ENCODE measurements at places on chromosomes 6 and 20. TPM values are rescaled to one million over a fixed set of nuclear protein-coding genes. Genes with fewer than 3 reads are reported as not detected.

KIF25 gene
- not detected for total RNA-seq

DNA sequence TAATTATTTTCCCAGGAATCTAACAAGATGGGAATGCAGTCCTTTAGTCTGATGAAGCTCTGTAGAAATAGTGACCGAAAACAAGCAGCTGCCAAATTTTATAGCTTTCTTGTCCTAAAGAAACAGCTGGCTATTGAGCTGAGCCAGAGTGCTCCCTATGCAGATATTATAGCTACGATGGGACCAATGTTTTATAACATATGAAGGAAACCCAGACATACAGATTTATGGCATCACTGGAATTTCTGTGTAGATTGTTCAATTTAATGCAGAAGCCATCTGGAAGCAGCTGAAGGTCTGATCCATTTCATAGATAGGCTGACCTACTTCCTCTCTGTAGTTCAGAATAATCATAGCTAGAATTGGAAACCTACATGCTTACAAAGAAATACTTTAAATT lies 11.8 kb upstream of the SNPH start:
- no peak for DNase-seq

PRSS35 gene
- not detected for total RNA-seq

TSPYL1 gene
- total RNA-seq: 98.9 TPM

DNA sequence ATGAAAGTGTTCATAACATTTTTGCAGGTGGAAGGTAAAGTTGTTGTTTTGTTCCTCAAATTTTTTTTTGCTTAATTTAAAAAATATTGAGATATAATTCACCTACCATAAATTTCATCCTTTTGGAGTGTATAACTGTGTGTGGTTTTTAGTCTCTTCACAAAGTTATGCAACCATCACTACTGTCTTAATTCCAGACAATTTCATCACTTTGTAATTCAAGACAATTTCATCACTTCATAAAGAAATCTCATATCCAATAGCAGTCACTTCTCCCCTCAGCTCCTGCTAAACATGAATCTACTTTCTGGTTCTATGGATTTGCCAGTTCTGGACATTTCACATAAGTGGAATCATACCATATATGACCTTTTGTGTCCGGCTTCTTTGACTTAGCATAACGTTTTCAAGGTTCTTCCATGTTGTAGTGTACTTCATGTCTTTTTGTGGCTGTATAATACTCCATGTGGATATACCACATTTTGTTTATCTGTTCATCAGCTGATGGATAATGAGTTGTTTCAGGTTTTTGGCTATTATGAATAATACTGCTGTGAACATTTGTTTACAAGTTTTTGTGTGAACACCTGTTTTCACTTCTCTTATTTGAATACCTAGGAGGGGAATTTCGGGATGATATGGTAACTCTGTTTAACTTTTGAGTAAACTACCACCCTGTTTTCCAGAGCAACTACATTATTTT lies 18.8 kb downstream of the ZFAND3 start:
- DNase-seq: no peak

- no peak for DNase-seq
Observed at GRCh38 chr6:105161421-105161820, 18.4 kb downstream of the POPDC3 start.

ZBTB46 gene
- total RNA-seq: 1.6 TPM

GRCh38 chr20:33477386-33478234 lies 12.3 kb upstream of the CBFA2T2 start:
- DNase-seq: no peak

NEU1 gene
- 25.3 TPM for total RNA-seq

DNA sequence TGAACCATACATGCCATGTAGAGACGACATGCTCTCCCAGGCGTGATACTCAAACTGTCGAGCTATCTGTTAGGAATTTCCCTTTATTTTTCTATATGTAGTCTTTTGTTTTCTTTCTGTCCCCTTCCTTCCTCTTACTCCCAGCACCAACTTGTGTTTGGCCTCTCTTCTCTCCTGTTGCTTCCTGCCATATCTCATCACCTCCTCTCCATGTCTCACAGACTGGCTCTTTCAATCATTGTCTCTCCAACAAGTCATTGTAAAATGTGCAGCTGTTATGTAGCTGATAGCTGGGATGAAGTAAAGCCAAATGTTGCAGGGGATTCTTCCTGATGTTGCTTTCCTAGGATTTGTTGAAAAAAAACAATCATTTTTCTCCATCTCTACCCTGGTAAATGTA lies 234.5 kb downstream of the TMEM242 start:
- no peak for DNase-seq

HLA-DQB1 gene
- total RNA-seq: 267 TPM

SIM1 gene
- total RNA-seq: not detected

DNA sequence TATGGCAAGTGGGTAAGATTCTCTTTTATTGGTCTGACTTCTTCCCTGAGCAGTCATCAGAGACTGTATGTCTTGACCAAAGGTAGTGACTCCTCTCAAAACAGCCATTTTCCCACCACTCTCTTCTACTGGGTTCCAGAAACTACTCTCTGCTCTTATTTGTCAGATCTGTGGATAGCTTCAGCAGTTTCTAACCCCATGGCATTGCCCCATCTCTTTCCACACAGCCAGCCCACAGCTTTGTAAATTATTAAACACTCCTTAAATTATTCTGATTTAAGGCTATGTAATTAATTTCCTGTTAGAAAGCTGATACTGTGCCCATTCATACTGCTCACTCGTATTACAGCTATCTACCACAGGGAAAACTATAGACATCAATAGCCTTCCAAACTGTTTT lies 138.4 kb upstream of the CNR1 start:
- DNase-seq: no peak

CST4 gene
- total RNA-seq: not detected

MYB gene
- 1.4 TPM for total RNA-seq

HLA-DQA1 gene
- total RNA-seq: 463 TPM

- no peak for DNase-seq
Observed at GRCh38 chr20:40575851-40576250, 113.2 kb downstream of the MAFB start.

DNA sequence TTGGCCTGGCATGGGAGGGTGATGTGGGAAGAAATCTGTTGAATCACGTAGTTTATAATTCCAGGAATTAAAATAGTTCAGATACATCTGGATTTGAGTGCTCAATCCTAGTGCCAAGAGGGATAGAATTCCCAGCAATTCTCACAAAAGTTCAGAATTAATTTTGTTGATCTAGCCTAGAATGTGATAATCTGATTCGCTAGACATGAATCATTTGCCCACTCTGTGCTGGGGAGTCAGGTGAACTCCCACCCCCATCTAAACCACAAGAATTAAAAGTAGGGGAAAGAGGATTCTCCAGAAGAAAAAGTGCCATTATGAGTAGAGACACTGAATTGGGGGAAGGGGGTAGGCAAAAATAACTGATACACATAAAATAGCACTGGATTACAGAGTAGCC lies 85.0 kb downstream of the LIN28B start:
- DNase-seq: no peak

TPX2 gene
- 0.30 TPM for total RNA-seq

GRCh38 chr20:58942549-58942948 lies 38.5 kb upstream of the NELFCD start:
- DNase-seq: no peak

DNA sequence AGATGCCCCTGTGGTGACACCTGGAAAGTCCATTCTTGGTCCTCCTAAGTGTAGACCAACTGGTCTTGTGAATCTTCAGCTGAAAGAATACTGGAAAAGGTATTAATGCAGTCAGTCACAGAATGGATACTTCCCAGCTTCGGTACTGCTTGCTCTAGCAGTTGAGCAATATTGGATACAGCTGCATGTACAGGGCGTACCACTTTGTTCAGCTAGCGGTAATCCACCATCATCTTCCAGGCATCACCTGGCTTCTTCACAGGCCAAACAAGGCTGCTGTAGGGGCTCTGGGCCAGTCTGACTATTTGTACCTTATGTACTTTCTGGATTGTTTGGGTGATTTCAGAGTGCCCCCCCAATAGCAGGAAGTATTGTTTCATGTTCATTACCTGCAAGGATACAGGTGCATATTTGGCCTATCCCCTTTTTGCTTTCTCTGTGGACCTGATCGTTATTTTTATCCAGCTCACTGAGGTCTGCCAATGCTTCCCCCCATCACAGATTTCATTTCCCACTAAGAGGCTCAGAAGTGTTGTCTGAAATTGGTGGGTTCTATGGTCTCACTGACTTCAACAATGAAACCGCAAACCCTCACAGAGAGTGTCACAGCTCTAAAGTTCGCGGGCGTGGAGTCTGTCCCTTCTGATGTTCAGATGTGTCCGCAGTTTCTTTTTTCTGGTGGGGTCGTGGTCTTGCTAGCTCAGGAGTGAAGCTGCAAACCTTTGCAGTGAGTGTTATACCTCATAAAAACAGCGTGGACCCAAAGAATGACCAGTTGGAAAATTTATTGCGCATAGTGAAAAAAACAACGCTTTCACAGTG lies 52.2 kb downstream of the TRIM27 start:
- no peak for DNase-seq

GRCh38 chr6:149317644-149318571 lies at the start of gene TAB2:
Gene TAB2, plus strand, starts transcription at chr6:149317712. Its CDS starts 52,286 bp downstream, at chr6:149369998.
- no peak for DNase-seq

ATRN gene
- 19.5 TPM for total RNA-seq

GRCh38 chr6:32565511-32565910 lies 24.1 kb downstream of the HLA-DRB1 start:
- DNase-seq: no peak

GRCh38 chr6:113380591-113380990 lies 476.6 kb upstream of the MARCKS start:
- DNase-seq: no peak

PLAGL2 gene
- 18.2 TPM for total RNA-seq

- no peak for DNase-seq
Observed at GRCh38 chr6:14824484-14825275, 421.2 kb upstream of the JARID2 start.

DNA sequence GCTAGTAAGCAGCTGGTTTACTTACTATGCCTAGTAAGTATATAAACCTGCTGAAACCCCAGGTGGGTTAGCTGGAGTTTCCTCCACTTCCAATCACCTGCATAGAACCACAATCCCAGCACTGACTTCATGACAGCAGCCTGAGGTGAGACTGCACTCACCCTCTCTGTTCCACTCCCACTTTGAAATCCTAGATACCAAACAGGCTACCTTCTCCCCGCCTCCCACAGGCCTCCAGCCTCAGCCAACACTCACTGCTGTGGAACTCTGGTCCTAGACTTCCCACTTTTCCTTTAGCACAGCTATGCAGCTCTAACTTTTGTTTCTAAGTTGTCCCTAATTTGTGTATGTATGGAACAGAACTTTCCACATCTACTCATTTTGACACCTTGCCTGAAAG lies 149.7 kb upstream of the ARID1B start:
- no peak for DNase-seq

LTB gene
- 488 TPM for total RNA-seq

DNA sequence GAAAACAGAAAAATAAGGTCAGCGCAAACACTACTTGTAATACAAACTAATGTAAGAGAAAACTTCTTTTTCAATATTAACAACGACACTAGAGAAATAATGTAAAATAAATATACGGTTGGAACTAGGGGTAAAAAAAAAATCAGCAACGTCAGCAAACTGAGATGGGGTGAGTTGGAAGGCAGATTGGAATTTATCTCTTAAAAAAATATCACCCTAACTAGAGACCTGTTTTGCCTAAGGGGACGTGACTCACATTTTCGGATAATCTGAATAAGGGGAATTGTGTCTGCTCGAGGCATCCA lies 705 bp upstream of the UTRN start:
- DNase-seq: no peak

GRCh38 chr20:58664883-58665282 lies 13.8 kb downstream of the STX16 start:
- no peak for DNase-seq

DNA sequence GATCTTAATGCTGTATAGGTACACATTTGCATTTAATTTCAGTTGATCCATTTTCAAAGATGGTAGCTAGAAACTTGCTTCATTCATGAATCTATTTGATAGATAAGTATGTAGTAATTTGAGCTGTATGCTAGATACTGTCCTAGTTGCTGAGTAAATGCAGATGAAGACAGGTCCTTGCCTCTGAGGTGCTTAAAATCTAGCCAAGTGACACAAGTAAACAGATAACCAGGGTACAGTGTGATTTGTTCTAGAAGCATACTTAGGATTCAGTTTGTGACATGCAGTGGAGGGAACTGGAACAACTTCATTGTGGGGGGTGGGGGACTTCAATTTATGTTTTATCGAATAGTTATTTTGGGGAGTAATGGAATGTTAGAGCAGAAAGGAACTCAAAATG lies 9.2 kb downstream of the CHMP4B start:
- DNase-seq: no peak

DNA sequence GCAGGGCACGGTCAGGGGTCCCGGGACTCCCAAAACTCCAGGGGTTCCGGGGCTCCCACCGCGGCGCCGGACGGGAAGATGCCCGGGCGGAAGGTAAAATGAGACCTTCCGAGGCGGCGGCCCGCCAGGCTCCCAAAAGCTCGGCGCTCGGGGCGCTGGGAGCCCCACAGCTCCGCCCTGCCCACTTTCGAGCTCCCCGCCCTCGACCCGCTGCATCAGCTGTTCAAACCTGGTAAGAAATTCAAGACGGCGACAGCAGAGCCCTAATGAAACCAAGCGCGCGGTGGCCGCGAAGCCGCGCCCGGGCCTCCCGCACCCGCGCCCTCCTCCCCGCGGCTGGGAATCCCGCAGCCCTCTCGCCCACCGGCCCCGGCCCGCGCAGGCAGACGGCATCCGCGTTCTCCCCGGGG lies 369 bp downstream of the SLC4A11 start:
- DNase-seq: peak; percentile 69

GMPR gene
- not detected for total RNA-seq

- no peak for DNase-seq
Observed at GRCh38 chr6:68911334-68911733, 276.3 kb downstream of the ADGRB3 start.

DNA sequence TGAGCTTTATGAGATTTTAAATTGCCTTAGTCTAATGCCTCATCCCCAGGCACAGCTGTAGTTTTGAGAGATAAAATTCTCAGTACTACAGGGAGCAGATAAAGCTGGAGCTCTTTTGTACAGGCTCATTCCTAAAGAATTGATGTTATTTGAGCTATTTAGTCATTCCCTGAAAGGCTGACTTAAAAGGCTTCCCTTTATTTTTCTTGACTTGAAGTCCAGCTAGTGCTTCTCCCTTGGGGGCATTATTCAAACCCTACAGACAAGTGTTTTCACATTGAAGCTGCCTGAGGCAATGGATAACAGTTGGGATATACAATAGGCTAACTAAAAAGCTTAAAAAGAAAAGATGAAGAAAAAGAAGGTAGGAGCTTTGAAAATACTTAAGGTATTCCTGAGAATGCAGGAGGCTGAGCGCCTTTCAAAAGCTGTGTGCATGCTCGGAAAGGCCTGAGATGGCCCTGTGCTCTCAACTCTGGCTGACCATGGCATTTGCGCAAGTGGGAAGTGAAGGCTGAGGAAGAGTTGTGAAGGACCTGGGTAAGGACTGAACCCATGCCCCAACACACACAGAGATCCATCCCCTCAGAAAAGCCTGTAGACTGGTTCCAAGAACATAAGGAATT lies 315.1 kb downstream of the SMOC2 start:
- DNase-seq: no peak

GRCh38 chr6:112626468-112627082 lies 279.4 kb downstream of the RFPL4B start:
- no peak for DNase-seq

UNC5CL gene
- 4.6 TPM for total RNA-seq

- DNase-seq: no peak
Observed at GRCh38 chr6:22142856-22143255, 154.0 kb downstream of the PRL start.

TMEM217 gene
- total RNA-seq: 1.2 TPM

GOPC gene
- total RNA-seq: 26.7 TPM
